ENCODE measurements at places on chromosomes 2 and 18. TPM values are rescaled to one million over a fixed set of nuclear protein-coding genes. Genes with fewer than 3 reads are reported as not detected.

GRCh38 chr18:2442726-2443275, 128.5 kb downstream of the METTL4 start:
- DNase-seq = no peak

DNA sequence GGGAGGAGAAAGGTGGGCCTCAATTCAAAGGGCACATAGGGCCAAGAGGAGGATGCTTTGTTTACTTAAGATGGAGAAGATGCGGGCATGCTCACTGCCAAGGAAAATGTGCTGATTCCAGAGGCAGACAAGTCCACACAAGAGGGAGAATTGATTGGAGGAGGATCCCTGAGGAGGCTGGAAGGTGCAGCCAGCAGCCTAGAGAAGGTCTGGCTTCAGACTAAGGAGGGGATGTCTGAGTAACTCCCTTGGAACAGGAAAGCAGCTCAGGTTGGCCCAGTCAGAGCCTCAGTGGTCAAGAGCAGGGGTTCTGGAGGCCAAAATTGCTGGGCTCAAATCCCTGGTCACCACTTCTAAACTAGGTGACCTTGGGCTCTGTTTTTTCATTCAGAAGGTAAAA, 265.5 kb upstream of the NCKAP5 start:
- DNase-seq = no peak

- no peak for DNase-seq
Measured at GRCh38 chr2:150062416-150062815, 425.1 kb downstream of the RND3 start.

GRCh38 chr2:80464275-80464674, 159.7 kb upstream of the LRRTM1 start:
- DNase-seq = no peak

GRCh38 chr2:218293715-218294429, 1.6 kb upstream of the TMBIM1 start:
- peak; percentile 23 for DNase-seq

- no peak for DNase-seq
Measured at GRCh38 chr2:68776124-68776523, 41.5 kb downstream of the ARHGAP25 start.

The SDC1 gene
- total RNA-seq = 0.11 TPM

The MAPK4 gene
- 26.9 TPM for total RNA-seq

The CYS1 gene
- total RNA-seq = 3.6 TPM

The OSBPL1A gene
- total RNA-seq = 79.9 TPM

The NOSTRIN gene
- 14.0 TPM for total RNA-seq

Data from Right ventricle myocardium superior (tissue), 1 donor.